GM18507 (cell line): ENCODE measurements at places on chromosomes 6 and 20.

- no peak for DNase-seq
Observed at GRCh38 chr20:49823152-49823847, 10.7 kb downstream of the SLC9A8 start.

DNA sequence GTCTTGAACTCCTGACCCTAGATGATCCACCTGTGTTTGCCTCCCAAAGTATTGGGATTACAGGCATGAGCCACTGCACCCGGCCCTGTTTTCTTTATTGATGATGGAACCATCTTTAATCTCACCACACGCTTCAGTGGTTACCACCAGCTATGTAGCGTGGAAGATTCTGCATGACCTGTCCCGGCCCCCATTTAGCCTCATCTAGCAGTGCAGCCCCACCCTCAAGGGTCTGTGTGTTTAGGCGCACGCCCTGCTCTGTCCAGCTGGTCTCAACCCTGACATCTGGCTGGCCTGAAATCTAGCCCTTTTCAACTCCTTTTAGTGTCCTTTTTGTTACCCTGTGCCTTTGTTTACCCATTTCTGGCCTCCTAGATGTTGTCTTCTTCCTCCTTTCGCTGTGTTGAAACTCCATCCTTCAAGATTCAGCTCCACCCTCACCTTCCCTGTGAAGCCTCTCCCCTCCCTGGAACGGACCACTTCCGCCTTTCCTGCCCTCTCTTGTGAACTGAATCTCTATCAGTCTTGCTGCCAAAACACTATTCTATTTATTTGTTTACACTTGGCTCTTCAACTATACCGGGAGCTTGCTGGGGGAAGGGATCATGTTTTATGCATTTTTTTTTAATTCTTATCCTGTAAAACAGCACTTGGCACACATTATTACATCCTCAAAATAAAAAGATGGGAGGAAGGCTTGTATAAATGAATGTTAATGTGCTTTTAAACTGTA, 101.0 kb upstream of the MTHFD1L start:
- DNase-seq, result no peak

DNA sequence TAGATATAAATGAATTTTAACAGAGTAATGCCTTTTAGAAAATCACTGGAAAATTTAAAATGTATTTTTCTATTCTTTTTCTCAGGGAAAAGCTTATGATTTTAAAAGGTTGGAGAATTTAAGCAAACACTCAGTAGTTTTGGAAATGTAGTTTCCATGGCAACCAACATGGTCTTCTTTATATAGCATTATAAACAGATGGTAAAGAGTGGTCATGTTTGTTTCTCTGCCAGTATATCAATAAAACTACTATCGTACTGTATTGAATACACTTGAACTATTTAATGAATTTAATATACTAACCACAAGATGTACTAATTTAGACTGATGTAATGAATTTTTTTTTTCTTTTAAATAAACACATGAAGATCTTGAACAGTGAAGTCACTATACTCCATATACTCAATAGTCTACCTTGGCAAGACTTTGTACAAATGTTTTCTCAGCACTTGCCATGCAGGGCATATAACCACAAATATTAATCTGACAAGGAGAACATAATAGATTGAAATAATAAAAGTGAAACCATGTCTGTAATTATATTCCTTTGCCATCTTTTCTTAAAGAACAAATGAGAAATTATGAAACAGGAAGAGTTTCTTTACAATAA, 105.5 kb downstream of the PDSS2 start:
- no peak for DNase-seq

GRCh38 chr20:16263582-16263981, 309.7 kb downstream of the KIF16B start:
- no peak for DNase-seq

DNA sequence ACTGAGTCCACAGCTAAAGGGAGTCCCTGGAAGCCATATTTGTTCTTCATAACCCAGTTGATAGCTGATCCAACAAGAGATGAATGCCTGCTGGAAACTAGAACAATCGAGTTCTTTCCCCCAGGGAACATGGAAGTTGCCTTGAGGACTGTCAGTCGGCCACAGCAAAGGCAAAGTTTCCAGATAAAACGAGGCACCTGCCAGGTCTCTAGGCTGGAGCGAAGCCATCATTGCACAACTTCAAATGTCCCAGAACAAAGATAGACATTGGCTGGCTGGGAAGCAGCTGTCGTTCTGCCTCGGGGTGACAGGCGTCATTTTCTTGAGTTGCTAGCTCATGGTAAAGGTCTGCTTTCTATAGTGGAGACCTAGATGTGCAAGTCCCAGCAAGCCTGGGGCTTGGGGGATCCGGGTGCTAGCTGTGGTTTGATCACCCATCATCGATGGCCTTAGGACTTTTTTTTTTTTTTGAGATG, 184.4 kb upstream of the ZNF217 start:
- no peak for DNase-seq

DNA sequence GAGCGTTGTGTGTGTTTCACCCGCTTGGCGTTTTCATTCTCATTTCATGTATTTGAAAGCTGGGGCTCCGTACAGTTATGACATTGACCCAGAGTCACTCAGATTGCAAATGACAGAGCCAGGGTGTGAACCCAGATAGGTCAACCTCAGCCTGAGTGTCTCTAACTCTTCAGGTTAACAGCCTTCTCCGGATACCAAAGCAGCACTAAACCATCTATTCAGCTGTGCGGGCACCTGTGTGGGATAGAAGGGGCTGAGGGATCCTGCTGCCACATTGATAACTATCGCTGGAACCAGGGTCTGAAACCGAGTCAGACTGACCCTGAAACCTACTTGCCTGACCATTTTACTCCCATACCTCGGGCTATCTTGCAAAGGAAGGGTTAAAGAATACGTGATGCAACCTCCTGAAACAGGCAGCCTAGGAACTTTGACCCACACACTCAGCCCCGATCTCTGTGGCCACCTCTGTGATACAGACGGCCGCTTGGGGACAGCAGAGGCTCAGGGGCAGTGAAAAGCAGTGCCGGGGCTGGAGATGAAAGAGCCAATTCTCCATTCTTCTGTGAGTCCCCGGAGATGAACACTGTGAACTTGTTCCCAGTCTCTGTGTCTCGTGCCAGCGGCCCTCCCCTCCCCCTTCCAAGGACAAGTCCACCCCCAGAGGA, 233.5 kb upstream of the QKI start:
- DNase-seq, result no peak

DNA sequence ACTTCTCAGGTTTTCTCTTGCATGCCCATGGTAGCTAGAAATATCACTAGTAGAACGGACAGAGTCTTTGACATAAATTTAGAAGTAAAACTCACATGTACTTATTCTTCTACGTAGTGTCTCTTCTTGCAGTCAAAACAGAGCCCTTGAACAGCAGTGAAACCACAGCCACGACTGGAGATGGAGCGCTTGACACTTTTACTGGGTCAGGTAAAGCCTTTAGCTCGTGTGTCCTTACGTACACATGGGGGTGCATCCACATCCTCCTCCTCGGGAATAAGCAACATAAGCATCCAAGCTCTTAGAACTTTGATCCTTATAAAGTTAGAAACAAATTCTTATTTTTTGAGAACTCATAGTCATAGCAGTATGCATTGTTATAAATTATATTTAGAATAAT, 215.3 kb downstream of the EYA4 start:
- no peak for DNase-seq

DNA sequence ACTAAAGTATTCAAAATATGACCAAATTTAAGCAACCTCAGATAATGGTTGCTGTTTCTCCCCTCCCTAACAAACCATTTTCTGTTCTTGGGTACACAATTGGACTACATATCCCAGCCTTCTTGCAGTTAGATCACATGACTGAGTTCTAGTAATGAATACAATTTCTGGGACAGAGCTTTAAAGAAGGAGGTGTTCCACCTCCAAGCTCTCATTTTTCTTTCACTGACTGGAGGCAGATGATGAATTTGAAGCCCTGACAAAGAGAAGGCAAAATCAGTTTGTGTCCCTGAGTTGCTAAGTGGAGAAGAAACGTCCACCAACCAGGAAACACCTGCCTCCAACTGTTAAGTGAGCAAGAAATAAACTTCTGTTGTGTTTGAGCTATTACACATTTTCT, 117.2 kb downstream of the LCA5 start:
- DNase-seq, result no peak

DNA sequence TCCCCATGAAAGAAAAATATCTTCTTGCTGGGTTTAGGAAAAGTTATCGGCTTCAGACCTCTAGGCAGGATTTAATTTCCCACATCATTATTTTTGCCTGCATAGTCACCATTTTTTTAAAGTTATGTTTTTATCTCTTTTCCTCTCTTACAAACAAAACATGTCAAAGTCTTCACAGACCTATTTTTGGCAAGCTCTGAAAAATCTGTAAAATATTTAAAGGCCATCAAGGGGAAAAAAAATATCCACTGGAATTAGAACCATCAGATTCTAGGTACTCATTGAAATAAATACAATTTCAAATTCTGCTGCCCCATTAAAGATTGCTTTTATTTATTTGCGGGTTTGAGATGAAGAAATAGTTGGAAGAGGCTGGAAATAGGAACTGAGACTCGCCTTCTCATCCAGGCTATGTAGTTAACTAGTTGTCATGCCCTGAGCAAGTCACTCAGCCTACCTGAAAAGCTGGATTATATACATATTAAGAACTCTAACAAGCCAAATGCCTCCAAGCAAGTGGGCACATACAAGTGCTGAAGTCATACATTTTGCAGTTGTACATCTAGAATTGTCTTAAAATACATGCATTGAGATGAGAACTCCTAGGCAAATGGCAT, 101.7 kb upstream of the SASH1 start:
- DNase-seq, result no peak

GRCh38 chr20:25484911-25485511, 77.5 kb downstream of the GINS1 start:
- no peak for DNase-seq

DNA sequence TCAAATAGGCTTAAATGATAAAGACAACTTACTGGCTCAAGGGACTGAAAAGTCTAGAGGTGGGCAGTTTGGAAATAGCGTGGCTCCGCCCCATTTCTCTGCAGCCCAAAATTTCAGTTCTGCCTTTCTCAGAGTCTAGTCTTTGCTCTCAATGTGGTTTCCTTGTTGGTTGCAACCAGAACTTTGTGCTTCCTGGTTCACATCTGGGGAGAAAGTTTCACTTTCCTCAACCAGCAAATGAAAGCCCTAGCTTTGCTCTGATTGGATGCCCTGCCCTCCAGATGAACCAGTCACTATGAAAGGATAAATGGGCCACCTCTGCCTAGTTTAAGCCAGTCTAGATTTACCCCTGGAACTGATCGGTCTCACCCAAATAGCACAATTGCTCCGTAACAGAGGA, 14.9 kb downstream of the SYCP2L start:
- peak; percentile 56 for DNase-seq

- DNase-seq, result peak; percentile 70
Observed at GRCh38 chr20:45368221-45368980, 5.4 kb downstream of the SYS1 start.

- DNase-seq, result no peak
Observed at GRCh38 chr6:150910561-150910960, 45.1 kb downstream of the MTHFD1L start.

- DNase-seq, result no peak
Observed at GRCh38 chr6:129852257-129852858, 8.8 kb downstream of the TMEM244 start.

GRCh38 chr20:14918976-14919375, 581.6 kb upstream of the FLRT3 start:
- DNase-seq, result no peak

GRCh38 chr6:157228426-157229131, 94.7 kb downstream of the TMEM242 start:
- no peak for DNase-seq
